ENCODE measurements at places on chromosomes 1 and 21.

GRCh38 chr21:34179204-34179935 is 106.0 kb downstream of the MRPS6 start:
- DNase-seq = no peak

GRCh38 chr1:50424045-50424883 is 1.0 kb upstream of the DMRTA2 start:
- DNase-seq = no peak

GRCh38 chr1:85612704-85613361 is 32.3 kb downstream of the CCN1 start:
- DNase-seq = no peak

DNA sequence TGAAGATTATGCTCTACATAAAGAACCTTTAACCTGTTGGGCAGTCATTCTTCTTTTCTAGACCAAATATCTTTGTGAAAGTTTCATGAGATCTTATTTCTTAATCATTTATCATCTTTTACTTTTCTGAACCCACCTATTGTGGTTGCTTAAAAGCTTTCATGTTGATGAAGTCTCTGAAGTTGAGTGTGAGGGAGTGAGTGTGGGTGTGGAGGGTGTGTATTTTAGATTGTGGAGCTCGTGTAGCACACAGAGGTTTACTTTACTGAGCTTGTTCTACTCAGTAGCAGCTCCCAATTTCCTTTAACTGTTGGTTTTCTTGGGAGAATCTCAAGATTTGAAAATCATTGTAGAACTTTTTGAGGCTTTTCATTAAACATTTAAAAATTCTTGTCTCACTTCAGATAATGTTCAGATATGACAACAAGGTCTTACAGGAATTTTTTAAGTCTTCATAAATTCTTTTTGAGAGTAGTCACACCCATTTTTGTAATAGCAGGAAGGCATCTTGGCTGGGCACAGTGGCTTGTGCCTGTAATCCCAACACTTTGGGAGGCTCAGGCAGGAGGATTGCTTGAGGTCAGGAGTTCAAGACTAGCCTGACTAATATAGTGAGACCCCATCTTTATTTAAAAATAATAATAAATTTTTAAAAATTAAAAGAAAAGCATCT is 17.0 kb downstream of the SRRM1 start:
- no peak for DNase-seq

DNA sequence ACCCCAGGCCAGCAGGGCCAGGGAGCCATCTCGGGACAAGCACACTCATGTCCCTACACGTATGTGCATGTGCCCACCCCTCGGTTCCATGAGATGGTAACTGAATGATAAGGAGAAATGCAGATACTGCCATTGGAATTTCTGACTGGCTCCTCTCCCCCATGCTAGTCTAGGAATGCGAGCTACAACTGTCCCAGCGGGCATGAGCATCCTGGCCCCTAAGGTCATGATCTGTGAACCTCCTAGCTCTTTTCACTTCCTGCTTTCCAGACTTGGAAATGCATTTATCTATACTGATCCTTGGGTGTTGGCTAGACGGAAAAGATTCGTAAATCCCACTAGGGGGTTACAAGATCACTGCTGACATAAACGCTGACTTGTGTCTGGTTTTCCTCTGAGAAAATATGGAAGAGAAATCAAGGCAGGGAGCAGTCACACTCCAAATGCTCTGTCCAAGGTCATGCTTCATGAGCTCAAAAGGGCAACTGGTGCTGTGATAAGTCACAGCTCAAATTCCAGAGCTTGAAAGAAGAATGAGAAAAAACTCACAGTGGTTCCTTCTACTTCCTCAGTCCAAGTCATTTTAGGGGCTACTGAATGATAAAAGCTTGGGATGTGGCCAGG is 49.8 kb downstream of the SLC45A1 start:
- DNase-seq = no peak

DNA sequence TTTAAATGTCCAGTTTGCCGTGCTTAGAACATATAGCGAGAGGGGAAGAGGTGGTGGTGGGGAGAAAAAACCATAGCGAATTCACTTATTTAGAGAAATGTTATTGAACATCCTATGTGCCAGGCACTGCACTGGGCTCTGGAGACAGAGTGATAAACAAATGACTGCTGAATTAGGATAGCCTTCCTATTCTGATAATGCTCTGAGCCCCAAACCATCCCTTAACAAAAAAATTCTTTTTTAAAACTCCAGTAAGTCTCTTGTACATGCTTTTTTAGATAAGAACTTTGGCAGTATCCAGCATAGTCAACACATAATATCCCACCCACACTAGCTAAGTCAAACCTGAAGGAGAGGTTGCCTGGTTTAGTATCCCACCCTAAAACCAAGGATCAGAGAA is 8.5 kb downstream of the SZT2 start:
- DNase-seq = no peak

DNA sequence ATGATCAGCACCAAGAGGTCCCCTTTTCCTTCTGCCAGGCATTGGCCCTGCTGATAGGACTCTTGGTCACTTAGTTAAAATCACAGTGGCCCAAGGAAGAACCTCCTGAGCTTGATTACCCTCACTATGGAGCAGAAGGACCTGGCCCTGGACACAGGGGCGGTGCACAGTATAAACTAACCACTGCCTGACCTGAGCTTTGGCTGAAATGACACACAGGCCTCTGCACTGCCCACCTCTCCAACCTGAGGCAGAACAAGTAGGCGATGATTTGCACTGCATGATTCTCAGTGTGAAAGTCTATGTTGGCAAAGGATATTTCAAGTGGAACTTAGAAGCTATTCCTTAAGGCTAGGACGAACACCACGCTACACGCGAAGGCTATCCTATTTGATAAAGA is 48.5 kb downstream of the CAPN2 start:
- DNase-seq = no peak

DNA sequence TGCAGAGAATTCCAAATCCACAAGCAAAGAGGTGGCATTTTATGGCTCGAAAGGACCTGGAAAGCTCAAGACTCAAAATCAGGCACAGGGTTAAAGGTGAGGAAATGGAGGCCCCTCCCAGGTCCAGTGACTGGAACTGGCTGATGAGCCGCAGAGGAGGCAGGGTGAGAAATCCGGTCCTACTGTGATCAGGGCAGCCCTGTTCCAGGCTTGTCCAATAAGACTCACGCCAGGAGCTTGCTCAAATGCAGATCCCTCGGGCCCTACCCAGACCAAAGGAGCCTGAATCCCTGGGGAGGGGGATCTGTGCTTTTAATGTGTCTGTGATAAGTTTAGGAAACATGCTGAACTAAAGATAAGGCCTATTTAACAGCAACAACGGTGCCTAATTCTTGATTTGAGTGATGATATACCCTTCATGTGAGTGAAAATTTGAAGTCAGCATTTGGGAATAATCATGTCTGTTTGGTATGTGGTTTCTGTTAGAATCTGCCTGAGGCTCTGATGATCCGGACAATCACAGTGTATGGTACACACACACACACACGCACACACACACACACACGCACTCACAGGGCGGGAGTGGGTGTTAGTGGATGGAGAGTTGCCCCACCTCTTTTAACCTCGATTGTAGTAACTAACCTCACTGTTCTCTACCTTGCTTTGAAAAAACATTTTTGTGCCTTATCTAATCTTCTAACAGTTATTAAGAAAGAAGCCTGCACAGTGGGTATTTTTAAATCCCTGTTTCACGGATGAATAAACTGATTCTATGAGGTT is 54.1 kb upstream of the LYST start:
- DNase-seq = no peak

DNA sequence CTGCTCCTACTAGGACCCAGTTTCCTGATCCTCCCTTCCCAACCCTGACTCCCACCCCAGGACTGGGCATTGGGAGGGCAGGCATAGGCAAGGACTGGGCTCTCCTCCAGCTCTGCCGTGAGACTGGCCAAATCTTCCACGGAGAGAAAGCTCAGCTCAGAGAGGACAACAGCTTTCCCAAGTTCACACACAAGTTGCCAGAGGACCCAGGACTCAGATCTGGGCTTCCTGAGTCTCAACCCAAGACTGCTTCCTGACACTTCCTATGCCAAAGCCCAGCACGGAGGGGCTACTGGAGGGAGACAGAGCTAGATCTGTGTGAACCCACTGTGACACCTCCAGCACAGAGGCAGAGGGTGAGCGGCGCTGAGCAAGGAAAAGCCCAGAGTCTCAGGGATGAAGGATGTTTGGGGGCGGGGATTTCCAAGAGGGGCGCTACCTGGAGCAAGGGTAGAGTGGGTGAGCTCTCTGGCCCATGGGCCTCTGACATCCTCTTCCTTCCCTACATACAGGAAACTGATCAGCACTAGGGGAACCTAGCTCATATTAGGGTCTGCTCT is 7.1 kb downstream of the PDZK1IP1 start:
- no peak for DNase-seq

- no peak for DNase-seq
Measured at GRCh38 chr1:246629030-246629429, 62.8 kb downstream of the CNST start.
